Tibial nerve (tissue), 4 donors: ENCODE measurements at places on chromosomes 11 and 22. TPM values are rescaled to one million over a fixed set of nuclear protein-coding genes. Genes with fewer than 3 reads are reported as not detected.

The SCGB1D2 gene
- total RNA-seq = not detected

- no peak for DNase-seq
Measured at GRCh38 chr22:36776722-36777121, 803 bp upstream of the IFT27 start.

DNA sequence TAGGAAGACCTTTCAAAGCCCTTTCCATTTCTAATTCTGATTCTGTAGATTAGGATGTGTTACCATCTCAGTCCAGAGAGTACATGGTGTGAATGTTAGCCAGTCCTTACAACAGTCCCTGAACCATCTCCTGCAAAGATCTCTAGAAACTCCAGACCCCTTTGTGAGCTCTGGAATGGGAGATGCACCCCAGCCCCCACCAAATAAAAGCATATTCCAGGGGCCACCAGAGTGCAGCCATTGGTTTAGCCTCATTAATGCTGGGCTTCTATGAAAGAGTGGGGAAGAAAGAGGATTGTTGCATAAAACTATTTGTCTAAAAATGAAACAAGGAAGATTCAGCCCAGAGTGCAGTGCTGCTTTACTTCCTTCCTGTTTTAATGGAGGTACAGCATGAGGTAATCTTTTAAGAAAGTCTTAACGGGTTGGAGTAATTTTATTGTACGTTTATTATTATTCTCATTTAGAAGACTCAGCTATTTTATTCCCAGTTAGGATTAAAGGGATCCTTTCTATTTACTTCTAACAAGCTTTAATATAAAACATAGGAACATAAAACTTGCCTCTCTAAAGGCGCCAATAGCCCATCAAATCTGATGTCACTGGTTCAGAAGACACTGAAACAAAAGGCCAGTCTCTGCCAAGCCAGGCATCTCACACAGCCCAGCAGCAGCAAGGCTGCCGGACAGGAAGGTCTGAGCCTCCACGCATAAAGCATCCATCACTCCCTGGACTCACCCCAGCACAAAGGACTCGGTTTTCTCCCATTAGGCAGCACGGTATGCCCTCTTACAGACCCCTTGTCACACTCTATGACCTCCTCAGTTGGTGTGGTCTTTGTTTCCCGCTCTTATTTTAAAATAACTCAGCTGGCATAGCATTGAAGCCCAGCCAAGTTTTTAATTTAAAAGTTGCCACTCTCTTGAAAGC is 203.9 kb upstream of the BLID start:
- DNase-seq = no peak

- DNase-seq = no peak
Measured at GRCh38 chr11:14310679-14311078, 48.3 kb downstream of the RRAS2 start.

The MLC1 gene
- not detected for total RNA-seq

GRCh38 chr11:122685041-122685440 is 29.5 kb downstream of the UBASH3B start:
- no peak for DNase-seq
